ENCODE measurements at places on chromosomes 4 and X.
A peak's percentile ranks its signal among the peaks of the same experiment; 100 is the strongest.

GRCh38 chrX:71563921-71564320, 14.3 kb upstream of the GCNA start:
- DNase-seq = no peak

DNA sequence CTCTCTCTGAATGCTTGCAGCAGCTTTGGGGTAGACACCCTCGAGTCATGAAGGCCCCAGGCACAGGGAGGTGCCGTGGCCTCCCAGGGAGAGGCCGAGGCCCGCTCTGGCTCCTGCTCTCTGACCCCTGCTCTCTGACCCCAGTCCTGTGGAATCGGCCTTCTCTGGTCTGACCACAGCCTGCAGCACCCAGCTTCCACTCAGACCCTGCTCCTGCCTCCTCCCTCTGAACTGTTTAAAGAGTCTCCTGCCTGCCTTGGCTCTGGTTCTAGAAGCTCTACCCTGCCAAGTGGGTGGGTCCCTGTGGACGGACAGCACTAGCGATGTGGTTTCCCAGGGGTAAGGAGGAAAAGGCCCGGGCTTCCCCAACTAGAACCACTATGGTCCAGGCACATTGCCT, 78.2 kb upstream of the TMEM150C start:
- no peak for DNase-seq

DNA sequence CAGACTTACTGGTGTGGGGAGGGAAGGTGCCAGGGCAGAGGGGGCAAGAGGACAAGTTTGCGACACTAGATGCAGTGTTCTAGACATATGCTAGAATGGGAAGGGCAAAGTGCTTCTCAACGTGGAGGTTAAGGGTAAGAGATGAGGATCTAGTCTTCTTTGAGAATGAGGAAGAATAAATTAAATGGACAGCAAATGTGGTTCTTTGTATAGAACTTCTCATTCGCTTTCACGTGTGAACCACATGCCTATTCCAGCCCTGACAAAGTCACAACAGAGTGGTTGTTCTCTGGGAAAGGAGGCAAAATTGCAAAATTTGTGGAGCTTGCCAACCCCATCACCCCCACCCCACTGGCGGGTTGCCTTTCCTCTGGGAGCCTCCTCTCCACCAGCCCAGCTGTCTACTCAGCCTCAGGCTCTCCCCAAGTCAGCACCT, 1.5 kb upstream of the ANXA5 start:
- DNase-seq = no peak

DNA sequence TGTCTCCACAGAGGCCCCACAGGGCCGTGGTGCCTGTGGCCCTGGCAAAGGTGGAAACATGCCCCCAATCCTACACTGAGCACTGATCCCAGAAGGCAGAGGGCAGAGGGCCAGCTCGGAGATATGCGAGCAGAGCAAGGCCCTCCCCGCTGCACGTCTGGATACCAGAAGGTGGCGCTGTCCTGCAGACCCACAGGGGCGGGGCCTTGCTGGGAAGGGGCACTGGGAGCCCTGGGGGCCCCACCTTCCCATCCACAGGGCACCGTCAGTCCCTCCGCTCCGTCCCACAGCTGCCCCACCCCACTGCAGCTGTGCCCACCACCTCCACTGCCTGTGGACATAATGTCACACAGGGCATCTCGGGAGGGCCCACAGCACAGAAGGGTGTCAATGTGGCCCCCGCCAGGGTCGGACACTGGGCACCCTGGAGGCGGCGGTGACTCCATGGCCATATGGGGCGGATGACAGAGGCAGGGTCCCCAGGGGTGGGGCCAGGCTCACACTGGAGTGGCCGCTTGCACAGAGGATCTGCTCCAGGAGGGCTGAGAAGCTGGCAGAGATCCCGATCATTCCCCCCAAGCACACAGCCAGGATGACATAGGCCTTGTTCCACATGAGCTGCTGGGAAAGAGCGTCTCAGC, 4.8 kb downstream of the SLC49A3 start:
- DNase-seq = peak; percentile 64

- DNase-seq = no peak
Observed at GRCh38 chr4:8910822-8911315, 39.2 kb upstream of the HMX1 start.

DNA sequence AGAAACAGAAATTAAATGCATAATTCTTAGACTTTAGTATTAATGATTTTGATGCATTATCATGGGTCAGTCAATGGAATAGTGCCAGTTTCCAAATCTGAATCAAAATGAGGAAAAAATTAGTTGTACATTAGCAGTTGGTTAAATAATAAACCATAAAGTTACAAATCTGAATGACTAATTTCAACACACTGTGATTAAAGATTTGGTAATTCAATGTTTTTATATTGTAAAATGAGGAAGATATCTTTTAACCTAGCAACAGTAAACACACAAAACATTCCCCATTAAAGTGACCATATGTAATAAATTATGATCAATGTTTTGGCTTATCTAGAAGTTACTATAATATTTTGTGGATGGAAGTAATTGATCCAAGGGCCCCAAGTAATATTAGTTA, 1.6 kb downstream of the FBXO8 start:
- no peak for DNase-seq

DNA sequence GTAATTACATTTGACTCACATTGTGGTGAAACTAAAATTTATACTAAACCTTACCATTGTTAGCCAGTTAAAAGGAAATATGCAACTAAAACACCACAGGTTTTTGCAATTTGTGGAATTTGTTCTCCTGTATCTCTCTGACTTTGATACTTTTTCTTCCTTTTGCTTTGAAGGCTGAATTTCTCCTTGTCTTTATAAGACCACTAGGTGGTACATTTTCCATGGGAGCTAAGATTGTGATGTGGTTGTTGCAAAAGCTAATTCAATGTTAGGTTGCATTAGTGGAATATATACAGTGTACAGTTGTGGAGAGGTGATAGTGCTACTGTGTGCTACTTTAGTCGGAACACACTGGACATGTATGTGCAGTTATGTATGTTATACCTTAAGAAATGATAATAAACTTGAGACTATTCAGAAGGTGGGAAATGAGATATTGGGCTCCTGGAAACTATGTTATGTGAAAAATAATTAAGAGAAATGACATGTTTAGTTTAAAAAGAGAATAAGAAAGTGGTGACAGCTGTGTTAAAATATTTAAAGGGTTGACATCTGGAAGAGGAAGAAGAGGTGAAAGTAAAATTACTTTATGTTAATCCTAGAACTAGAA, 70.3 kb downstream of the ARL9 start:
- DNase-seq = no peak

- no peak for DNase-seq
Observed at GRCh38 chr4:153577053-153577452, 107.0 kb upstream of the TLR2 start.

DNA sequence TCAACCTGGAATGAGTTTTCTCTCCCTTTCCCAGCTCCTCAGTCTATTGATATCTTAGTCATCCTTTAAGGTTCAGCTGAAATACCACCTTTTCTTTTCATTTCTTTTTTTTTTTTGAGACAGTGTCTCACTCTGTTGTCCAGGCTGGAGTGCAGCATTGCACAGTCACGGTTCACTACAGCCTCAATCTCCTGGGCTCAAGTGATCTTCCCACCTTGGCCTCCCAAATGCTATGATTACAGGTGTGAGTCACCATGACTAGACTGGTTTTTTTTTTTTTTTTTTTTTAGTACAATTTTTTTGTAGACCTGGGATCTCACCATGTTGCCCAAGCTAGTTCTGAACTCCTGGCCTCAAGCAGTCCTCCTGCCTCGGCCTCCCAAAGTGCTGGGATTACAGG, 28.9 kb downstream of the AFF1 start:
- no peak for DNase-seq

DNA sequence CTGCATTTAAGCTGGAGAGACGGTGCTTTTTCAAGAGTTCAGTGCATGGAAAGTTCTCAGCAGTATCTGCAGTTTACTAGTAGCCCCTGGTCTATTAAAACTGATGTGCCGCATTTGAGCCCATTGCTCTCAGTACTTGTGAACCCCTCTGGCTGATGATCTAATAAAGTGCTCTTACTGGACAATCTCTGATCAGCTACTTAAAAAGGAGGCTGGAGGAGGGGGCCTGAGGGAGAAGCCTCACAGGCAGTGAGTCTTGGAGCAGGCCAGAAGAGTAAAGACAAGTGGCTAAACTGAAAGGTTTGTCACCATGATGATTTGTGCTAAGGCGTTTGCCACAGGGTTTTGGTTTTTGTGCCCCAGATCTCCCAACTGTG, 138.5 kb downstream of the ARX start:
- DNase-seq = no peak
